GM23248 (cell line): ENCODE measurements at places on chromosomes 13 and 19. TPM values are rescaled to one million over a fixed set of nuclear protein-coding genes. Genes with fewer than 3 reads are reported as not detected.

DNA sequence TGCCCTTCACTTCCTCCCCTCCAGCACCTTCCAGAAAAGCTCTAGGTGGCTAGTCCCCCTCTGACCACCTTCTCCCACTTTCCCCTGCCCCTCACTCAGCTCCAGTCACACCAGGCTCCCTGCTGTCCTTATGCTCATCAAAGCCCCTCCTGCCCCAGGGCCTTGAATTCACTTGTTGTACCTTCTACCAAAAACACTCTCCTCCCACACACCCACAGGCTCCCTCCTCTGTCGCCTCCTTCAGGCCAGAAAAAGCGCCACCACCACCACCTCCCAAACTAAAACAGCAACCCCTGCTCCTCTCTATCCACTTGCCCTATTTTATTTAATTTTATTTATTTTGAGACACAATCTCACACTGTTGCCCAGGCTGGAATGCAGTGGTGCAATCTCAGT lies 4.8 kb upstream of the CEACAM16 start:
- no peaks in the 10 kb centered on the region; the same call in 1 of the 2 replicates for H3K27me3 ChIP-seq
- H3K4me3 ChIP-seq, result no peak overlapping the region
- H3K36me3 ChIP-seq, result no peaks in the 10 kb centered on the region
- DNase-seq, result peak; percentile 18
- peaks cover 4% of the 10 kb centered on the region; the same call in 1 of the 2 replicates for H3K4me1 ChIP-seq
- H3K27ac ChIP-seq, result no peak overlapping the region

DNA sequence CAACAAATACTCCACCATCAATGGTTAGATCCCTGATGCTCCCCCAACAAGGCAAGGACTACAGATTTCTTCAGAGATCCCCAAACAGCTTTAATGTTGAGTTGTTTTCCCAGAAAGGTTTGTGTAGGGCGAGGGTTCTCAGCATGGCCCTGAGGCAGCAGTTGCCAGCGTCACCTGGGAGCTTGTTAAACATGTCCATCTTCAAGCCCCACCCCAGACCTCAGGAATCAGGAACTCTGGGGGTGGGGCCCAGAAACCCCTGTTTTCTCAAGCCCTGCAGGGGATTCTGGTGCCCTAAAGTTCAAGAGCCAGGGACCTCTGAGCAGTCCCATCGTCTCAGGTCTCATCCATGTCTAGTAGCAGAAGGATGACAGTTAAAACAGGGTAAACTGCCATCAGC lies 9.6 kb downstream of the EFNB2 start:
- no peak overlapping the region for H3K27ac ChIP-seq
- H3K4me3 ChIP-seq, result no peak overlapping the region
- H3K36me3 ChIP-seq, result no peaks in the 10 kb centered on the region
- DNase-seq, result no peak

DNA sequence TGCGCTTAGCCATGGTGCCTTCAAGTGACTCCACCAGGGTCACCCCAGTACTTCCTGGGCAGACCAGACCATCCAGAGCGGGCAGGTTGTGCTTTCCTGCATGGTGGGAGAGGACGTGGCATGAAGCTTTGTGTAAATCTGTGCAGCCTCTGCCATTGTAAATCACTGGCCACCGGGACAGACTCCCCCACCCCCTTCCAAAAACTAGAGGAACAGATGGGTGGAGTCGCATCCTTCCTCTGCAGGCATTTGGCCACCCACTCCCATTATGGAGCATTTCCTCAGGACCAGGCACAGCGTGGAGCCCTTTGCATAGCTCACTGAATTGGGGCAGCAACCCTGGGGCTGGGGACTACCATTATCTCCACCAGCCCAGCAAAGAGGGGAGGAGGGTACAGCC lies 8.2 kb downstream of the BCKDHA start:
- no peak overlapping the region for H3K4me3 ChIP-seq
- no peak overlapping the region for H3K27ac ChIP-seq
- no peaks in the 10 kb centered on the region for H3K27me3 ChIP-seq
- H3K4me1 ChIP-seq, result 0 out of 2 replicates have a peak, but pooled peaks cover 6% of the 10 kb centered on the region
- no peak for DNase-seq
- H3K36me3 ChIP-seq, result no peaks in the 10 kb centered on the region

DNA sequence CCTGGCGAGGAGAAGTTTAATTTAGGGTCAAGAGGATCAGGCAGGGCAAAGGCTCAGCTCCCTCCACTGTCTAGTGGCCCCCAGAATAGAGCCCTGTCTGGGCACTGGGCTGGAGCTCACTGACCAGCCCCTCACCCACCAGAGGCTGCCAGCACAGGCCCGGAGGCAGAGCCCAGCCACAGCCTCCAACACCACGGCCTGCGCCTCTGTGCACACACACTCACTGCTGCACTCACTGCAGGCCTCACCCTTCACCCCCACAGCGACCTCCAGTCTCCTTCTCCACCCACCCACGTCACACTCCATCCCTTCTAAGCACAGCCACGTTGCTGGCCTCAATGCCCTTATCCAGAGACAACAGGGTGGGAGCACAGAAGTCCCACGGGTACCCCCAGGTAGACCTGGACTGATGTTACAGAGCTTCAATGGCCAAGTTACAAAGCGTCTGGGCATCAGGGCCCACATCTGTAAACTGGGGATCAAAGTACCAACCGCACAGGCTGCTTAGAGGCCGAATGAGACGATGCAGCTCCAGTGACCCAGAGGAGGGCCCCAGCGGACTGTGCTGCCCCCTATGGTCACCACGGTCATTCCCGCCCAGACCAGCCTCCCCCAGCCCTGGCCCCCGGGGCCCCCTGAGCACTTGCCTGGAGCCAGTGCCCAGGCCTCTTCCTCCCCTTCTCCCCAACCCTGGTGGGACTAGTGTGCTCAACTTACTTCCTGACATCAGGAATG lies 4.5 kb upstream of the PRKD2 start:
- H3K27ac ChIP-seq, result no peak overlapping the region
- H3K4me3 ChIP-seq, result no peak overlapping the region
- no peaks in the 10 kb centered on the region for H3K4me1 ChIP-seq
- peak; percentile 28 for DNase-seq
- no peaks in the 10 kb centered on the region; the same call in 1 of the 2 replicates for H3K36me3 ChIP-seq

- H3K4me3 ChIP-seq, result no peak overlapping the region
- no peaks in the 10 kb centered on the region; the same call in 1 of the 2 replicates for H3K36me3 ChIP-seq
- H3K4me1 ChIP-seq, result no peaks in the 10 kb centered on the region
These were observed 102.1 kb downstream of the VWA8 start for GRCh38 chr13:41858780-41859179.

GRCh38 chr13:26529441-26529840 lies 28.0 kb upstream of the WASF3 start:
- no peak overlapping the region for H3K4me3 ChIP-seq
- H3K27me3 ChIP-seq, result peaks cover 27% of the 10 kb centered on the region
- peak; percentile 66 for DNase-seq
- no peaks in the 10 kb centered on the region for H3K36me3 ChIP-seq
- no peak overlapping the region for H3K27ac ChIP-seq

DNA sequence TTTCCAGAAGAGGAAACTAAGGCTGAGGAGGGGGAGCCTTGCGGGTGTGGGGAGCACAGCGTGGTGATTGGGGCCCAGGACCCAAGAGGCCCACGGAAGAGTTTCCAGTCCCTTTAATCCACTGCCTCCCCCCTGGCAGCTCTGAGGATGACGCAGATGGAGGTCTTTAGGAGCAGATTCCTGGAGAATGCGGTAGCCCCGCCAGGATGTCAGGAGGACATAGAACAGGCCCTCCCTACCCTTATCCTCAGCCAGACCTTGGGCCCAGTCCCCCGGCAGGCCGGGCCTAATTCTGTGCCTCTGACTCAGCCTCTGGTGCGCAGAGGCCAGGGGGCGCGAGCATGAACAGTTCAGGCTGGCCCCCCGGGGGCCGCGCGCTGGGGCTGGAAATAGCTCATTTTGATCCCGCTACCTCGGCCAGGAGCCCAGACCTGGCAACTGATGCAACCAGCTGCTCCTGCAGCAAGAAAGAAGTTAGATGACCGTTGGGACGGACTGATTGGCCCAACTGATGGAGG lies 461 bp upstream of the HSPB6 start:
- no peaks in the 10 kb centered on the region for H3K27me3 ChIP-seq
- H3K4me3 ChIP-seq, result peak overlapping the region; percentile 84
- H3K36me3 ChIP-seq, result peaks cover 9% of the 10 kb centered on the region; the same call in 1 of the 2 replicates
- H3K4me1 ChIP-seq, result peaks cover 21% of the 10 kb centered on the region
- DNase-seq, result peak; percentile 93

DNA sequence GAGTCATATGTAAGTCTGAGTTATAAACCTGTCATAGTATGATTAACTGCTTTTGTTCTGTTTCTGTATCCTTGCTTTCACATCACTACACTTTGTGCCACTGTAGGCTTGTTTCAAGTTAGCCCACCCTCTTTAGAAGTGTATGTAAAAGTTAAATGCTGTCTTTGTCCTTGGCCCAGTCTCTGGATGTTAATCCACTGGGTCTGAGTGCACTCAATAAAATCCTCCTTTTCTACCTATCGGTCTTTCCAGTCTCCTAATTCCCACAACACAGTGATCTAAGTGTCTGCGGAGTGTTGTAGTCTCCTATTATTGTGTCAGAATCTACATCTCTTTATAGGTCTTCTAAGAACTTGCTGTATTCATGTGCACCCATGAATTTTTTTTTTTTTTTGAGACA lies 14.1 kb downstream of the ZNF429 start:
- peaks cover 49% of the 10 kb centered on the region for H3K36me3 ChIP-seq
- no peaks in the 10 kb centered on the region for H3K4me1 ChIP-seq
- no peaks in the 10 kb centered on the region for H3K27me3 ChIP-seq
- H3K4me3 ChIP-seq, result no peak overlapping the region

DNA sequence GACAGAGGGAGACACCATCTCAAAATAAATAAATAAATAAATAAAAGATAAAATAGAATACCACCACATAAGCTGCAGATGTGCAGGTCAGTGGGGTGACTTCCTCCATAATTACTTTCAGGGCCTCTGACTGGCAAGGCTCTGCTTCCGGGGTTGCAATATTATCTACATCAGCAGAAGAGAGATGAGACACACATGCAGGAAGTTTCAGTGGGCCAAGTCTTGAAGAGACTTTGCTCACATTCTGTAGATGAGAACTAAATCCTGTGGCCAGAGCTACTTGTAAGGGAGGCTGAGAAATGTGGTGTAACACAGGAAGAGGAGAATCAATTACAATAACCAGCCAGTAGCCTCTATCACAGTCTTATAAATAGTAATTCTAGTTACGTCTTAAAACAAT lies 89.9 kb upstream of the MAB21L1 start:
- no peak for DNase-seq
- H3K36me3 ChIP-seq, result no peaks in the 10 kb centered on the region
- no peaks in the 10 kb centered on the region for H3K4me1 ChIP-seq
- no peak overlapping the region for H3K27ac ChIP-seq
- H3K4me3 ChIP-seq, result no peak overlapping the region

DNA sequence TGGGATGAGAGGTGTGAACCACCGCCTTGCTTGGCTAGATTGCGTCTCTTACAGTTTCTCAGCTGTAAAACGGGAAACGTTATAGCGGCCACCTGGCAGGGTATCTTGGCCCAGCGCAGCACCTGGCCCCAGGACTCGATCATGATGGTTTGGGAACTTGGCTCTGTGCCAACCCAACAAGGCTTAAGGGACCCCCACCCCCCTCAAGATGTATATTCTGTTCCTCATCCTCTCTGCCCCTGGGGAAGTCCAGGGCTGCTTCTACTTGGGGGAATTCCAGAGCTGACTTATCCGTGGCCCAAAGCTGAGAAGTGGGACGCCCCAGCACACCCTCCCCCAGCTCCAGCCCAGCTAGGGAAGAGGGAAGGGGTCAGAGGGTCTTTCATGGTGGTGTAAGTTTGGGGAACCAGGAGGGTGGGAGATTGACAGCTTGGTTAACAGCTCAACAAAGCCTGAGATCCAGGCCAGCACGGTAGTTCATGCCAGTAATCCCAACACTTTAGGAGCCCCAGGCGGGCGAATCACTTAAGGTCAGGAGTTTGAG lies 695 bp downstream of the ICAM1 start:
- H3K27me3 ChIP-seq, result no peaks in the 10 kb centered on the region
- H3K4me1 ChIP-seq, result no peaks in the 10 kb centered on the region
- H3K4me3 ChIP-seq, result peak overlapping the region; percentile 58
- peak; percentile 58 for DNase-seq
- no peak overlapping the region for H3K27ac ChIP-seq

DNA sequence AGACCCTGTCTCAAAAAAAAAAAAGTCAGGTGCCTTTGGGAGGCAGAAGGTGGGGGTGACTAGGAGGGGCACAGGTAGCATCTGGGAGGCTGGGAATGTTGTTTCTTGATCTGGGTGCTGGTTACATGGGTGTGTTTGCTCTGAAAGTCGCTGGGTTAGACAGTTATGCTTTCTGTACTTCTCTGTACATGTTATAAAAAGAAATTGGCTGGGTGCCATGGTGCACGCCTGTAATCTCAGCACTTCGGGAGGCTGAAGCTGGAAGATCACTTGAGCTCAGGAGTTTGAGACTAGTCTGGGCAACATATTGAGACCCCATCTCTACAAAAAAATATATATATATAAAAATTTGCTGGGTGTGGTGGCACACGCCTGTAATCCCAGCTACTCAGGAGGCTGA lies 15.1 kb downstream of the NOSIP start:
- no peaks in the 10 kb centered on the region for H3K36me3 ChIP-seq
- H3K4me1 ChIP-seq, result peaks cover 8% of the 10 kb centered on the region; the same call in 1 of the 2 replicates
- H3K27ac ChIP-seq, result no peak overlapping the region
- no peak overlapping the region for H3K4me3 ChIP-seq

DNA sequence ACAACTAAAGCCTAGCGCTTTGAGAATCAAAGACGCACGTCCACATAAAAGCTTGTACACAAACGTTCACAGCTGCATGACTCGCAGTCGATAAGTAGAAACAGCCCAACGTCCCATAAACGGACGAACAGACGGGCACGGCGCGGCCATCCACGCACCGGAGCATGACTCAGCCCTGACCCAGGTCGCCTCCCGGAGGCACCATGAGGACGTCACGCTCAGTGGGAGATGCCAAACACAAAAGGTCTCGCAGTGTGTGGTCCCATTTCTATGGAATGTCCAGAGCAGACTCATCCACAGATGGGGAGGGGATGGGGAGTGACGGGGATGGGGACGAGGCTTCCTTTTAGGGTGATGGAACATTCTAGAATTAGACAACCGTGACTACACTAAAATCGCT lies 9.4 kb downstream of the POLRMT start:
- H3K27me3 ChIP-seq, result no peaks in the 10 kb centered on the region
- no peak overlapping the region for H3K4me3 ChIP-seq
- H3K27ac ChIP-seq, result no peak overlapping the region
- no peak for DNase-seq
- no peaks in the 10 kb centered on the region for H3K4me1 ChIP-seq

- H3K36me3 ChIP-seq, result peaks cover 6% of the 10 kb centered on the region; the same call in 1 of the 2 replicates
- peak; percentile 74 for DNase-seq
- peak overlapping the region; percentile 100 for H3K27ac ChIP-seq
- H3K4me3 ChIP-seq, result peak overlapping the region; percentile 97
- H3K27me3 ChIP-seq, result no peaks in the 10 kb centered on the region
- H3K4me1 ChIP-seq, result peaks cover 17% of the 10 kb centered on the region
These were observed 529 bp downstream of the LONP1 start for GRCh38 chr19:5719274-5719960.

CCDC70 gene
- total RNA-seq, result not detected in 2 replicates

NANOS3 gene
- not detected in 2 replicates for total RNA-seq

ADM5 gene
- total RNA-seq, result 0.25 TPM in 1 of 2 replicates, not detected in the other

NCR1 gene
- total RNA-seq, result not detected in 2 replicates

SPART gene
- total RNA-seq, result 77.1 and 82.4 TPM in 2 replicates
